IPS-NIHi11 (cell line): ENCODE measurements at places on chromosomes 11 and 22.

DNA sequence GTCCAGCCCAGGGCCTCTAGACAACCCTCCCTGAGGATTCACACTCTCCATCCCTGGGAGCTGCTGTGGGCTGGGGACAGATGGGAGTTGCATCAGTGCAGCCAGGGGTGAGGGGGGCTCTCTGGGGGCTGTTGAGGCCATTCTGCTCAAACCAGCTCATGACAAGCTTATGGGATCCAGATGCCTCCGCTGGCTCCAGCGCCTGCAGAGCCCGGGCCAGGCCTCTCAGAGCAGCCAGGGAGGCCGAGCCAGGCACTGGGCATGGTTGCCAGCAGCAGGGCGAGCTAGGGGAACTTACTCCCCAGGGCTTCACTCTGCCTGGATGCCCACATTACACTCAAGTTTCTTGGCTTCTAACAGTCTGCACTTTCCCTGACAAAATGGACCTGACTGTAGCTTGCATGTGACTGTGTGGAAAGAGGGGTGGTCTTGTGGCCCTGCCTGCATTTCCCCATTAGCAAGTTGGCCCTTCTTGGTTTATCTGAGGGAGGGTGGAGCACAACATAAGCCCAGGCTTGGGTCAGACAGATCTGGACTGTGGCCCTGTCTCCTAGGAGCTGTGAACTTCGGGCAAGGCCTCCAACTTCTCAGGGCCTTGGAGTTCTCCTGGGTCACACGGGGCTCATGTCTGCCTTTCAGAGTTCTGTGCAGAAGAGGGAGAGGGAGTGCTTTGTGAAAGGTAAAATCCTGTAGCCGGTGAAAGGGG is 34.5 kb upstream of the CYB5R3 start:
- no peak for DNase-seq

- no peak for DNase-seq
These were observed 161.6 kb upstream of the BDNF start for GRCh38 chr11:27861706-27862430.

DNA sequence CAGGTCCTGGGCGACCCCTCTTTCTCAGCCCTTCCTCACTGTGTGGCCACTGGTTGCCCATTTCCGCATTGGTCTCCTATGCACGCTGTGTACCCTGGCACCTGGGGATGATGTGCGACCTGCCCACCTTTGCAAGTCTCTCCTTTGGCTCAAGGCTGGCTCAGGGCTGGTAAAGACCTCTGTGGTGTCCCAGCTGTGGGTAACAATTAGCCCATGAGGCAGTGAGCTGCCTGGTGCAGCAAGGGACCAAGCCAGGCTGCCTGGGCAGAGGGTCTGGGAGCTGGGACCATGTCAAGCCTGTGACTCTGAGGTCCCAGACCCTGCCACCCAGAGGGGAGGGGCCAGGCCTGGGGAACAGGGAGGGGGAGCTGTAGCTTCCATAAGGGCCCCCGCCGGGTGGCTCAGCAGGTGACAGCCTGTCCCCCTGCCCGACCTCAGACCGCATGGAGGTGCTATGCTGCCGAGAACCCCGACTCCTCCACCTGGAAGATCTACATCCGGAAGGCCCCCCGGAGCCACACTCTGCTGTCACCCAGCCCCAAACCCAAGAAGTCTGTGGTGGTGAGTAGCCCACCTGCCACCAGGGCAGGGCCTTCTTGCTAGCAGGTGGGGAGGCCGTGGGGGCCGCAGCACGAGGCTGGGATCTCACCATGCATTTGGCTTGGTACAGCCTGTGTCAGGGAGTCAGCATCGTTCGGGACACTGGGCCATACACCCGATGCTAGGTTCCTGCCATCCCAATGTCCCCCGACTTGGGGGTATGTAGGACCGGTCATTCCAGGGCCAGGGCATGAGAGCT is 112.5 kb downstream of the KCNQ1OT1 start:
- peak; percentile 3 for DNase-seq

- no peak for DNase-seq
These were observed 79.9 kb downstream of the MS4A13 start for GRCh38 chr11:60594998-60595642.

DNA sequence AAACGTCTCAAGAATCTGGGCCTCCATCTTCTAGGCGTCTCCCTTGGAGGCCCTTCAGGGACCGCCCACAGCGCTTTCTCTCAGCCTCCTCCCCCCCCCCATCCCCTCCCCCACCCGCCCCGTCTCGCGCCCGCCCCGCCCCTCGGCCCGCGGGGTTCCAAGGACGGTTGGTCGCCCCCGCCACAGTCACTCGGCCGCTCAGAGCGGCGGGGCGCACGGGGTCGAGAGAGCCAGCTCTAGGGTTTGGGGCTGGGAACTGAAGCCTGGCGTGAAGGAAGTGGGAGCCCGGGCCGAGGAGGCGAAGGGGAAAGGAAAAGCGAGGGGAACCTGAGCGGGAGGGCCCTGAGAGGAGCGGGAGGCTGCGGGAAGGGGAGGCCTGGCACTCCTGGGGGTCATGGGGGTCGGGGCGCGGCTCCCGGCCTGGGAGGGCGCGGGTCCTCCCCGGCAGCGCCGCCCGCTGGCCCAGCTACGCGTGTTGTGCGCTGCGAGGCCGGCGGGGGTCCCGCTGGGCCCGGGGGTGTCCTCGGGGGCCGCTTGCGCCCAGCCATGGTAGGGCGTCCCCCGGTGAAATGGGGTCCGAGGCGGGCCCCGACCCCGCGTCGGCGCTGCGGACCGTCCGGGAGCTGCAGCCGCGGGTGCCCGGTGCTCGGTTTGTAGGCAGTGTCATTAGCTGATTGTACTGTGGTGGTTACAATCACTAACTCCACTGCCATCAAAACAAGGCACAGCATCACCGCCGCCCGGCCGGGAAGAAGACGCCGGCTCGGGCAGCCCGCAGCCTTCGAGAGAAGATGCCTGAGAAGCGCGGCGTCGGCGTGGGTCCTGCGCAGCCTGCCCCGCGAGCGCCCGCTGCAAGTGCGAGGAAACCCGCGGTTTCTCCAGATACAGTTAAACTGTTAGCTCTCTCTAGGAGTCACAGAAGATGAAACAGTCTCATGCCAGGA is at the start of gene BTG4:
Gene BTG4 (minus strand): TSS at position 91 of the 944 bp plus-strand sequence. CDS start 13,610 bp downstream, outside the sequence.
- DNase-seq, result peak; percentile 58

- DNase-seq, result no peak
These were observed 25.6 kb upstream of the CD5 start for GRCh38 chr11:61076506-61077304.

- peak; percentile 22 for DNase-seq
These were observed 43.0 kb downstream of the RASSF10 start for GRCh38 chr11:13052130-13052571.

DNA sequence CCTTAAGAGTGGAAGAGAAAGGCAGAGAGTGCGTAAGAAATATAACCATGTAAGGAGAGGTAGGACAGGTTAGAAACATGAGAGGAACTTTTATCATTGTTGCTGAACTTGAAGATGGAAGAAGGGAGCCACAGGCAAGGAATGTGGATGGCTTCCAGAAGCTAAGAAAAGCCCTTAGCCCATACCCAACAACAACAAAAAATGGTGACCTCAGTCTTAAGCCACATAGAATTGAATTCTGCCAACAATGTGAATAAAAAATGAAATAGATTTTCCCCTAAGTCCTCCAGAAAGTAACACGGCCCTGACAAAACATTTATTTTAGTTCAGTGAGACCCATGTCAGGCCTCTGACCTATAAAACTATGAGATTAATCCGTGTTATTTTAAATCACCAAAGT is 767.3 kb downstream of the FAM181B start:
- no peak for DNase-seq

- DNase-seq, result no peak
These were observed 35.0 kb downstream of the TBCEL start for GRCh38 chr11:121058941-121059340.

DNA sequence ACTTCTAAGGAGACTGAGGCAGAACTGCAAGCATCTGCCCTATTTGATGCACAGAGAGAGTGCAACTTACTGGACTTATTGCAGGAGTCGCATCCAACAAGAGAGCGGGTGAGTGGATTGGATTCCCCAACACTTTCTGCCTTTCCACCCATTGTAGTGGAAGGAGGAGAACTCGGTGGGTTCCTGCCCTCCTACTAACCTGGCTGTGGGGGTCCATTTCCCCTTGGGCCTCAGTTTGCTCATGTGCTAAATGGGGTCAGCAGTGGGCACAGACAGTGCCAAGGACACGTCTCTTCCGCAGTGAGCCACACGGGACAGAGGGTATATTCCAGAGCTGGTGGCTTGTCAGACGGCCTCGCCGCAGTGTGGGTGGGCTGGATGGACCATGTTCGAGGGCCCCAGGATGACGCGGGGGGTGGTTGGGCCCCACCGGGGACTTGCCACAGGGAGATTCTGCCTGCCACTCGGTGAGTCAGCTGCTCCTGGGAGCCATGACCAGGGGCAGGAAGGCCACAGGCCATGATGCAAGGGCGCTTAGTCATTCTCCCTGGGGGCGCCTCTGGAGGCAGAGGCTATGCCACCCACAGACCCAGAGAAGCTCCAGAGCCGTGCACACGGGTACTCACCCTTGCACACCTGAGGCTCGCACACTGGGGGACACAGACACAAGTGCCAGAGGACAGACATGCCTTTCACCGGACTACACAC is 8.2 kb downstream of the ALX4 start:
- DNase-seq, result no peak

DNA sequence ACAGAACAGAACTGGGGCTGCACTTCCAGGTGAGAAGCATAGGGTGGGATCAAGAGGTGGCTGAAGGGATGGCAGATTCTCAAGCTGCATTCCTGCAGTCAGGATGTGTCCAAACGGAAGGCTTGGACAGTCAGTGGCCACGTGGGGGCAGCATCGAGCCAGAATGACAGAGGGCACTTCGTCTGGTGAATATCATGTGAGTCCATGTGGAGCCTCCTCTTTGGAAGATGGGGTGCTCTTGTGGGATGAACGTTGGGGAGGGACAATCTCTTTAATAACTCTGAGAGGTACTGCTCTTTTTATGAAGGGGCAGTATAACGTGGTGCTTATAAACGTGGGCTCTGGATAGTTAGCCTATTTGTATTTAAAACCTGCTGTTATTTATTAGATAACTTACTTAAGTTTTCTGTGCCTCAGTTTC is 154.9 kb upstream of the NAV2 start:
- peak; percentile 81 for DNase-seq

GRCh38 chr11:100575860-100576717 is 111.0 kb upstream of the ARHGAP42 start:
- peak; percentile 47 for DNase-seq

DNA sequence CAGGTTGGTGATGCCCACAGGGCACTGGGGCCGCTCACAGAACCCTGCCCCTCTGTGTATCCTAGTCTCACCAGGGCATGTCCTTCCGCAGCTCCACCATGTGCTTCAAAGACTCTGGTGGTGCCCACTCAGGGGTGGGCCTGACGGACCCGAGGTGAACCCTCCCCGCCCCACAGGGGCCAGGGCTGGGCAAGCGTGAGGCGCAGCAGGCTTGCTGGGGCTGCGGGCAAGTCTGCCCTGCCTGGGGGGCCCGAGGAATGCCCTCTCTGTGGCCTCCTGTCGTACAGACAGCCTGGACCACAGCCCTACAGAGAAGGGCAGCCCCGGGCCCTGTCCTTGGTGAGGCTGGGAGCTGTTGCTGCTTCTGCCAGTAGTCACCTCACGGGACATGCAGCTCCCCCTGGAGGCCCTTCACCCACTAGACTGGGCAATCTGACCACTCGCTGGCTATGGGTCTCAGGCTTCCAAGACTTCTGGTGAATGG is 40.2 kb downstream of the TBX1 start:
- DNase-seq, result peak; percentile 79

DNA sequence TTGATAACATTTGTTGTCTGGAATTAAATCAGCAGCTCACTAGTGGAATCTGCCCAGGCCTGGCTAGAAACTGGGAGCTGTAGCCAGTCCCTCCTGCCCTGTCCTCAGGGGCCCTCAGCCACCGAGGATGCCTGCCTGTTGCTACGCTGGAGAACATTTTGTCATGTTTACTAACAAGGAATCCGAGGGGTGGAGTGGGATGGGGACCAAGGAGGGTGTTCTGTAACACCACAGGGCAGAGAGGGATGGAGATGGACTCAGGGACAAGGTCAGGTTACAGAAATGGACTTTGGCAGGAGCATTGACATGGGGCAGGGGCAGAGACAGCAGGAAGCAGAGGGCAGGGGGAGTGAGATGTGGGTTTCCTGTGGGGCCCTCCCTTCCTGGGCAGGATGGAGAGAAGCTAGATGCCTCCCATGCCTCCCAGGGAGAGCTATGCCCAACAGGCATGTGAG is 45.8 kb upstream of the AMPD3 start:
- no peak for DNase-seq
